ENCODE measurements at places on chromosomes 12 and 14.

- no peak for DNase-seq
Observed at GRCh38 chr12:65522956-65523860, 244.7 kb downstream of the MSRB3 start.

GRCh38 chr12:70590549-70591226 lies 46.5 kb downstream of the PTPRB start:
- no peak for DNase-seq

DNA sequence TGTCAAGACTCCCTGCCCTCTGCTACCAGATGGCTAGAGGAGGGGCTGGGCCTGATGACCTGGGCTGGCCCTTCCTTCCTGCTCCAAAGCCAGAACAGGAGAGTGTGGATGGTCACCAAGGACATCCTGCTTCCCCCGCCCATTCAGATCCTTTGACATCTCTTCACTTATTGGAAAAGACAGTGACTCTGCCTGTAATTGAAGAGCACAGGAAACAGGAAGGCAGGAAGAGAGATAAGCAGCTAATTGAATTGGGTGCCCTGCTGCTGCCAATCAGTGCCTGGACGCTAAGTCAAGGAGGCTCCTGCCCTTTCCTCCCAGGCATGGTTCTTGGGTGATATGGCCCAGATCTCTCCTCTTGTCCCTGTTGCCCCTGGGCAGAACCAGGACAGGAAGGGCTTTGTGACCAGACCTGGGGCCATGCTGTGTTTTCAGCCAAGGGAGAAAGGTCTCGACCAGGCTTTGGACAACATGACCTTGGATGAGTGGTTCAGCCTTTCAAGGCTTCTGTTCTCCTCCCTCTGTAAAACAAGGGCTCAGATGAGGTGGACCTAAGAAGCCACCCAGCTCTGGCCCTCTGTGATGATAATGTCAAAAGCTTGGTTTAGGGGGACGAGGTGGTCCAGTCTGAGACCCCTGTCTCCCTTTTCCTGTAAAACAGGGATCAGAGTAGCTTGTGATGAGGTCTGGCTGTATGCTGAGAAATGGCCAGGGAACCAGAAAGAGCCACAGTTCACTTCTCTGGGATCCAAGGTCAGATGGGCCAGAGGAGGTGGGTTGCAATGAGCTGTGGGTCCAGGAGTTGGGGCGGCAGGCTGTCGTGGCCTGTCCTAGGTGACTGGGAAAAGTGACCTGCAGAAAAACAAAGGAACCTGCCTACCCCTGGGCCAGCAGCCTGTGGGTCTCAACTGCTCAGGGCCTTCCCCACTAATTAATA lies 38.8 kb downstream of the FAM222A start:
- DNase-seq = no peak

DNA sequence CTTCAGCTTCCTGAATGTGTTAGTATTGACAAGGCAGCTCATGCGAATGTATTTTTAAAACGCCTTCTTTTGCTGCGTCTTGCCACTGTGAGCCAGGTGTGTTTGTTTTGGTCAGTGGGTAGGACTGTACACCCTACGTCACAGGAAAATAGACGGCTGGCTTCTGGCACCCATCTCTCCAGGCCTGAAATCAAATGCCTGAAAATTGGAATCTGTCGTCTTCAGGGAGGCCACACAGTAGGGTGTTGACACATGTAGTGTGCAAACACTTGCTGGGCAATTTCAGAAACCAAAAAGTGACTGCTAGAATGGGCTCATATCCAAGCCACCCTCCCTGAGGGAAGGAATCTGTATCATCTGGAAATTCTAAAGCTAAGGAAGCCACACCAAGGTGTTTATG lies 209.3 kb downstream of the TTC8 start:
- DNase-seq = no peak

- DNase-seq = no peak
Observed at GRCh38 chr12:108989376-108989775, 31.5 kb downstream of the SVOP start.

GRCh38 chr12:132462788-132463187 lies 27.2 kb upstream of the FBRSL1 start:
- DNase-seq = no peak

GRCh38 chr12:91109148-91109564 lies 2.1 kb downstream of the LUM start:
- DNase-seq = no peak
